Substantia nigra (tissue), 51 donors: ENCODE measurements at places on chromosomes 12 and 14.

DNA sequence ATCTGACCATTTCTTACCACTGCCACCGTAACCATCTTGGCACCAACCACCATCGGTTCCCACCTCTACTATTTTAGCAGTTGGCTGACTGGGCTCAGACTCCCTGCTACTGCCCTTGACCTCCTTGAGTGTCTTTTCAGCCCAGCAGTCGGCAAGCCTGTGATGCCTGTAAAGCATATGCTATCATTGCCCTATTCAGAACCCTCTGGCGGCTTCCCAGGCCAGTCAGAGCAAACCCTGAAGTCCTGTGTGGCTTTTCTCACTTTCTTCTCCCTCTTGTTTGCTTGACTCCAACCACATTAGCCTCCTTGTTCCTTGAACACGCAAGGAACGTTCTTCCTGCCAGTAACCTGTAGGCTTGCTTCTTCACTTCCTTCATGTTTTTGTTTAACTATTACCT is 6.2 kb downstream of the IRAK3 start:
- no peak for DNase-seq

- no peak for DNase-seq
Observed at GRCh38 chr14:55926007-55926406, 192.2 kb upstream of the PELI2 start.

DNA sequence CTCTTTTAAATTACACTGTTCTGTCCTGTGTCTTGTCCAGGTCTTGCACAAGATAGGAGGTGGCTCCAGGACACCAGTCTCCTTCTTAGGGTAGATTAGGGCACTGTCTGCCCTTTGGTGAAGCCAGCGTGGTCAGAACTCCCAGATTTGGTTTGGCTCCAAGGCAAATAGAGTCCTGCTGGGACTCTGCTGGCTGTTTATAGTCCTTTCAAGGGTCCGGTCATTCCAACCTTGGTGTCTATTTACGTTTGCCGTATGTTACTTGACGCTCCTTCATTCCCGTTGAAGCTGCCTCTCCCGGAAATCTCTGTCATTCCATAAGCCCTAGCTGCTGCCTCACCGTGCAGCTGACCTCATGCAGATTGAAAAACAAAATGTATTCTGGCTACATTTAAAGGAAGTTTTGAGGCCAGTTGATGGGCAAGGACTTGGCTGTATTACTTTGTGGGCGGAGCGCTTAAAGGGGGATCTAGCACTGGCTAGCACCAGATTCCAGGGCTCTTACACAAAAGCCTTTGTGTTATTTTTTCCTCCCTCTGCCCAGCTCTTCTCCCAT is 180.6 kb downstream of the AKAP6 start:
- peak; percentile 29 for DNase-seq

GRCh38 chr14:104567141-104567956 is 12.2 kb upstream of the C14orf180 start:
- no peak for DNase-seq

DNA sequence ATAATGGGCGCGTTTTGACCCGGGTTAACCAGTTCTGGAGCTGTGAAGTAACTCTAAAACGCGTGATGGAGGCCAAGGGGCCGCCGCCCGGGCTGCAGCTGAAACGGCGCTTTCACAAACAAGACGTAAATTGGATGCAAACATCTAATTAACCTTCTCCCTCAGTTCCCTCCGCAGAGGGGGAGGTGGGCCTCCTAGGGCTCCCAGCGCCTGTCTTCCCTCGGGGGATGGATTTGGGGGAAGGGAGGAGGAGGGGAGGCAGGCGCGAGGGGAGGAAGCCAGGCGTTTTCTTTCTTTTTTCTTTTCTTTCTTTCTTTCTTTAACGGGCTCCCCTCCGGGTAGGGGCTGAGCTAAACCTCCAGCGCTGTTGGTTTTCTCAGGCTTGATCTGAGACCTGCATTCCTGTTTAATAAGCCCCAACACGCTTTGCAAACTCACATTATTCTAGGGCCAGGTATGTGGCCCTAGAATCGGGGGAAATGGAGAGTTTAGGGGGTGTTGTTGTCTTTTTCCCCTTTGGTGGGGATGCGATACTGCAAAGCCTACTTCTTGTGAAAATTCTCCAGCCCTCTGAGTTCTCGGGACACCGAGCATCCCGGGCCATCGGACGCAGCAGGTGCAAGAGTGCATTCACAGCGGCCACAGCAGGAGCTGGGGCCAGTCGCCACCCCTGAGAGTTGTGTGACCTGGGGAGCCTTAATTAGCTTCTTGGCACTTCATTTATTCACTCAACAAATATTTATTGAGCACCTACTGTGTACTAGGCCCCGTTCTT is 43.6 kb upstream of the LHX5 start:
- DNase-seq: no peak

GRCh38 chr14:55745906-55746305 is 165.9 kb downstream of the KTN1 start:
- DNase-seq: no peak

- DNase-seq: no peak
Observed at GRCh38 chr12:96425321-96425720, 25.1 kb upstream of the CDK17 start.

- no peak for DNase-seq
Observed at GRCh38 chr12:117760990-117761389, 207.8 kb downstream of the KSR2 start.

DNA sequence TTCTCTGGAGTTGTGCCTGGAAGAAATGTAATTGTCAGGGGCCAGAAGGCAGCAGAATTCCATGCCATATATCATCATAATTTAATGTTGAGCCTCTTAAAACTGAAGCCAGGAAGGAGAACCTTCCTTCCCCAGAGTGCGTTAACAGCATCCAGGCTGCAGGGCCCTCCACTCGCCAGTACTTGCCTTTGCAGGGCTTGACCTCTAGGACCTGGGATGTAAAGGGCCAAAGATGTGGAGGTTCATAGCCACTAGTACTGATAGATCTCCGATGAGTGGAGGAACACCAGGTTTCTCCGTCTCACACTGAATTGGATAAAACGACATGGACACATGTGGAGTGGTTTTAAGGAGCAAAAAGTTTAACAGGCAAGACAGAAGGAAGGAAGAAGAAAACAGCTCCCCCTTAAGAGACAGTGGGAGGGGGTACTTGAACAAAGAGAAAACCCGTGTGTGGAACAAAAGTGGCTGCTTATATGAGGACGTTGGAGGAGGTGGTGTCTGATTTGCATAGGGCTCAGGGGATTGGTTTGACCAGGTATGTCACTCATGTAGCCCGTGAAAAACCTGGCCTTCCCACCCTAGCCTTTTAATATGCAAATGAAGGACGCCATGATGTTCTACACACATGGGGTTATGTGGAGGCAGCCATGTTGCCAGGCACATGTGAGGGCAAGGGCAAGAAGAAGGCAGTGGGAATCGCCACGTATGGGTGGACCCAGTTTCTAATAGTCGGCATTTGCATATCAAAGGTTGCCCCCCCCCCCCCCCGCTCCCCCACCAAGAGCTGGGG is 38.8 kb upstream of the WSCD2 start:
- DNase-seq: no peak

- DNase-seq: peak; percentile 50
Observed at GRCh38 chr14:102949801-102950451, 27.5 kb downstream of the AMN start.

GRCh38 chr14:58808828-58809227 is 171.1 kb downstream of the DACT1 start:
- no peak for DNase-seq

DNA sequence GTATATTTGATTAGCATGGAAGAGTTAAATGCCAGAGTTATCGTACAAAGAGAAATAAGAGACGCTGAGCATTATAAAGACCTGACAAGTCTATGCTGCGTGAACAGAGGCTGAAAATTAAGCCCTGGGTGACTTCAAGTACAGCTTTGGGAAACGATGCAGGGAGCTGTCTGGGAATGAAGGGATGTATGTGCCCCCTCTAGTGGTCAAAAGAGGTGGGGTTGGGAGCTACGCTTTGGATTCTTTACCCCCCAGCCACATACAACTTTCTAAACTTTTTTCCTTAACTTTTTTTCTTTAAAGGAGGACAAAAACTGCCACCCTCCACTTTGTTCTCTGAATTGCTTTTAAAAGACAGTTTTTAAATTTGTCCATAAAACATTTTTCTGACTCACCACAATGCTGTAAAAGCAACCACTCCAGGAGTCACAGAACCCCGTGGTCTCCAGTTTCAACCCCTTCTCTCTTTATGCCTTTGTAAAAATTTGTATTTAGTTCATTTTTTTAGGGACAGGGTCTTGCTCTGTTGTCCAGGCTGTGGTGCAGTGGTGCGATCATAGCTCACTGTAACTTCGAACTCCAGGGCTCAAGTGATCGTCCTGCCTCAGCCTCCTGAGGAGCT is 59.4 kb downstream of the ZNF664 start:
- no peak for DNase-seq

- no peak for DNase-seq
Observed at GRCh38 chr12:79191391-79191790, 326.8 kb downstream of the SYT1 start.

- DNase-seq: no peak
Observed at GRCh38 chr12:48995086-48995879, 3.9 kb downstream of the DDN start.

- DNase-seq: no peak
Observed at GRCh38 chr14:71918955-71919354, 13.3 kb upstream of the RGS6 start.

DNA sequence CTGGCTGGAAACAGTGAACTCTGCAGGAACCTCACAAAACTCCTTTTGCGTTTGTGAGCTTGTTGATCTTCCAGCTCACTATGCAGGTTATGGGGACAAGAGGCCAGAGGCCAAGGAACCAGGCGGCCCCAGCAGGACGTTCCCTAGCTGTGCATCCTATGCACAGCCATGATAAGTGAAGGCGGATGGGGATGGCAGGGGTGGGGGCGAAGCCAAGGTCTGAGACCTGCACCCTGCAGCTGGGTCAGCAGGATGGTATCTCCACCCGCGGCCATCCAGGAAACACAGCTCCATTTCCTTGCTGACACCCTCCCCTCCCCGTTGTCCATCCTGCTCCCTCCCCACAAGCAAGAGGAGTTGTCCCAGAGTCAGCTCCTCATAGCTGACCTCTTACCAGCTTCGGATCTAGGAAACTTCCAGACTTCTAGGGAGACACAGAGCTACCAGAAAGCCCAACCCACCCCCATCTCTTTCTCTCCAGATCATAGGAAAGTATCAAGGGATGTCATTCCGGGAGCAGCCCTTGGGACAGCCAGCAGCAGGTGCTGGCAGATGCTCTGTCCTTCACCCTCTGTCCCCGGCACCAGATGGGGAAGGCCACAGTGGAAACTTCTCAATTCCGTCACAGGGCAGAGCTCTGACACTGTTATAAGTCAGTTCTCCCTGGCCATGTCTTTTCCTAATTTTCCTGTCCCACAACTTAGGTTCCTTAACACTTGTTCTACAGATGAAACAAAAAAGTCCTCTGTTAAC is 9.4 kb downstream of the ZBTB39 start:
- no peak for DNase-seq

- no peak for DNase-seq
Observed at GRCh38 chr14:74459289-74459946, 33.4 kb upstream of the SYNDIG1L start.

DNA sequence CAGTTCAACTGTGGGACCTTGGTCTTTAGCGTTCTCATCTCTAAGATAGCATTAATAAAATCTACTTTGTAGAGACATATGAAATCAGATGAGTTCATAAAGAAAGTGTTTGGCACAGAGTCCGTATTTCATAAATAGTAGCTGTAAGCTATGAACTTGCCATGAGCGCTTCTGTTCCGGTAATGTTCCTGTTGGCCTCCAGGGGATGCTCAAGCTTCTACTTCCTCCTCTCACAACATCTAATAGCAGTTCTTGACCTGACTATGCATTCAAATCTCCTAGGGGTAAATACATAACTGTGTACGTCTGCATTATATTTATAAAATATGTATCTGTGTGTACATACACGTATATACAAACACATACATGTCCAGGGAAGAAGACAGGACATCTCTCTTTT is 288.2 kb upstream of the TMPO start:
- no peak for DNase-seq

GRCh38 chr14:79961197-79961596 is 250.1 kb downstream of the DIO2 start:
- no peak for DNase-seq

- DNase-seq: no peak
Observed at GRCh38 chr12:89072294-89073026, 279.8 kb downstream of the DUSP6 start.

- no peak for DNase-seq
Observed at GRCh38 chr12:111308473-111308872, 60.4 kb downstream of the PHETA1 start.

DNA sequence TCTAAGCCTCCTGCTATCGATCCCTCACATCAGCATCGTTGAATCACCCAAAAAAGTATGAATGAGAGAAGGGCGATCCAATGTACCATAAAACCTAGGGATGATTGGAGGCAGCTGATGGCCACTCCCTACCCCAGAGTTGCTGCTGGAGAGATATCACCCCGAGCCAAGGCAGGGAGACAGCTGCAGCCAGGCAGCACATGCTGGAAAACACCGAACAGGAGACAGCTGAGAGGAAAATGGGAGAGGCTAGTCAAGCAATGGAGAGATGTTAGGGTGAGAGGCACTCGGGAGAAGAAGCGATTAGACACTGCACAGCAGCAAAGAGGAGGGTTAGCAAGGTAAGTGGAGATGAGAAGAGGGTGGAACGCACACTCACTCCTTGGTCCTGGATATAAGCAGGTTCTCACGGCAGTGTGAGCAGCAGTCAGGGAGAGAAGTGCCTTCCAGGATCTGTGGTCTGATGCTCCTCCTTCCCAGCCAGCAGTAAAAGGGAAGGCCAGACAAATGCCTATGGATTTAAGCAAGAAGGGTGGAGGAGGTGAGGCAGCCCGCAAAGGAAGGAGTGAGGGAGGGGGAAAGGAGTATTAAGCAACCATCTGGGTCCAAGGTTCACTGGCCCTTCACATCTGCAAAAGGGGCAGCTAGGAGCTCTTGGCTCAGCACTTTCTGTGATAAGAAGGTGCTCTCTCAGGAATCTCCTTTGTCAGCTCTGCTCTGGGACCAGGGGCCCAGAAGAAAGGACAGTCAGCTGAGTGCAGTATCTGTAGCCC is at the start of gene SLC7A7:
Gene SLC7A7, minus strand, starts transcription at position 495 of the 773 bp plus-strand sequence. CDS start 2,037 bp downstream, outside the sequence.
- DNase-seq: no peak

DNA sequence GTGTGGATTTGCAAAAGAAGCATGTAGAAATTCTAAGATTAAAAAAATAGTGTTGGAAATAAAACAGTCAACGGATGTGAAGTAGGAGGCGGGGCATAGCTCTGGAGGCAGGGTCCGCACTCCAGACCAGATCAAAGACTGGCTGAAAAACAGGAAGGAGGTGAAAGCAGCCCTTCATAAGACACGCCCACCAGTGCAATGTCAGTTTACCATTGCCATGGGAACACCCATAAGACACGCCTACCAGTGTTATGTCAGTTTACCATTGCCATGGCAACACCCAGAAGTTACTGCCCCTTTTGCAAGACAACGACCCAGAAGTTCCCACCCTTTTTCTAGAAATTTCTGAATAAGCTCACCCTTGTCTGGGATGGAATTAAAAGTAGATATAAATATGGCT is 87.1 kb downstream of the FZD10 start:
- DNase-seq: no peak
